ENCODE measurements at places on chromosomes 5 and 9. TPM values are rescaled to one million over a fixed set of nuclear protein-coding genes. Genes with fewer than 3 reads are reported as not detected.

DNA sequence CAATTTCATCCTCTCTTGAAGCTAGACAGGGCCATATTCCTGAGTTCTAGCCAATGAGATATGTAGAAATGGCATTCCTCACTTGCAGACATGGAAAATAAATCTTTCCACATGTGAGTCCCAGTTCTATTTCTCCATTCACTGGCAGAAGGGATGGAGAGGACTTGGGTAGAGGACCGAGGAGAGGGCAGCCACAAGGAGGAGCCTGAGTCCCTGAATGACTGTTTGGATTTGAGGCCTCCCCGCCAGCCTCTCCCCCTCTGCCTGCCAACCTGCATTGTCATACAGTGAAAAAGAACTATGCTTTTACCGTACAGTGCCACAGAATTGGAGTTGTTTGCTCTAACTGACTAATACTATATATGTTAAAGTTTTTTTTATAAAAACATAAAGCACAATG lies 583.0 kb upstream of the WWC1 start:
- H3K4me3 ChIP-seq = no peak overlapping the region
- H3K27me3 ChIP-seq = no peaks in the 10 kb centered on the region
- no peaks in the 10 kb centered on the region for H3K4me1 ChIP-seq
- DNase-seq = no peak
- H3K36me3 ChIP-seq = no peaks in the 10 kb centered on the region

DNA sequence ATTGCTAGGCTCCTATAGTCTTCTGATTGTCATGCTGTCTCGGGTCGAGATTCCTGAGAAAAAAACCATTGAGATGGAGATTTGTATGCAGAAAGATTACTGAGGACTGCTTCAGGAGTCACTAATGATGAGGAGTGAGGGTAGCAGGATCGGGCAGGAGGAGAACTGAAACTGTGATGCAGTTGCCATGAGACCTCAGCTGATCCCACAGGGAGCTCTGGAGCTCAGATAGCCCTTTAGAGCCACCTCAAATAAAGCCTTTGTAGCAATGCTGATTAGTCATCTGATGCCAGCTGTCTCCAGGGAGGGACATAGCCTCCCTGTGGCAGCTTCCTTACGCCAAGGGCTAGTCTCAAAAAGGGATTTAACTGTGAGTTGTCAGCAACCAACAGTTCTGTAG lies 256.9 kb downstream of the DMAC1 start:
- DNase-seq = no peak
- H3K27ac ChIP-seq = no peak overlapping the region
- H3K36me3 ChIP-seq = no peaks in the 10 kb centered on the region
- H3K4me3 ChIP-seq = no peak overlapping the region
- H3K27me3 ChIP-seq = no peaks in the 10 kb centered on the region
- no peaks in the 10 kb centered on the region for H3K4me1 ChIP-seq

DNA sequence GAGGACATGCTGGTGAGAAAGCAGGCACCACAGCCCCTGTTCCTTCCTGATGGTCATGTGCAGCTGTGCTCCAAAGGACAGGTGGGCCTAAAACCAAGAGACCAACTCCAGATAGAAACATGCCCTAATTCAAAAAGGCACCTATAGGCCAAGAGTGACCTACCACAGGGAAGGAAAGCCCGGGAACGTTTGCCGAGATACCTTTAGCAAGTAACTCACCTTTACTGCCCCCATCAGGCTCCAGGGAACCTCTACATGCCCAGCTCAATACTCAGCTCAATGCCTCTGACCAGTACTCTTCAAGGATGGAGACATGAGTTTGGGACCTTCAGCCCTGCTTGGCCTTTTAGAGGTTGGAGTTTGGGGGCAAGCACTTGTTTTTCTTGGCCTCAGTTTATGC lies 172.8 kb upstream of the FSTL4 start:
- H3K4me1 ChIP-seq = no peaks in the 10 kb centered on the region
- no peak overlapping the region for H3K27ac ChIP-seq
- DNase-seq = no peak
- H3K27me3 ChIP-seq = no peaks in the 10 kb centered on the region

DNA sequence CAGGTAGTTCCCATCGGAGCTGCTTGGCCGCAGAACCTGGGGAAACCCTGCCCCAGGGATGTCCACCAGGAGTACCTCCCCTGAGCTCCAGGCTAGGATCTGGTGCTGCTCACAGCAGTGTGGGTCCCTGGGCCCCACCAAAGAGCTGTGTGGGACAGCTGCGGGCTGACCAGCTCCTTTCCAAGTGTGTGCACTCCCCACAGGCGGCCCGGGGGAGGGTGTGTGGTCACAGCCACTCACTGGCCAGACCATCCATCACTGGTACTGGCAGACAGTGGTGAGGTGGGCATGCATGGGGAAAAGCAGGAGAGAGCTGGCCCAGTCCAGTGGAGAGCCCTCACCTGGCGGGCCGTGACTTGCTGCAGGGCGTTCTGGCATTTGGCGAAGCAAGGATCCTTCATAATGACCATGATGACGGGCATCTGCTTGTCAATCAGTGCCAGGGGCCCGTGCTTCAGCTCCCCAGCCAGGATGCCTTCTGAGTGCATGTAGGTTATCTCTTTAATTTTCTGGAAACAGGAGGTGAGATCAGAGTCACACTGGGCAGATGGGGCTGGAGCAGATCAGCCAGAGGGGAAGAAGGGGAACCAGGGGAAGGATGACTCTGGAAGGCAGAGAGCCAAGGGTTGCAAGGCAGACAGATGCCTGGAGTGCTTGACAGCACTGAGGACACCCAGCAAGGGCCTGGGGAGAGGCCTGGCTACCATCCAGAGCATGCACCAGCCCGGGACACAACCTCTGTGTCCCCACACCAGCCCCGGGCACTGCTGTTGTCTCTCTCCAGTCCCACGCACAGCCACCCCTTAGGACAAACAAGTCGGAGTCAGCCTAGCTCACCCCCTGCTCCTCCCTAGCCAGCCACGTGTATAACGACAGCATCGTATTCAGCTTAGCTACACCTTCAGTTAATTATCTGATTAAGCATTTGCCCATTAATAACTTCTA lies 12.8 kb upstream of the MAPK9 start:
- no peak for DNase-seq
- H3K36me3 ChIP-seq = no peaks in the 10 kb centered on the region
- no peak overlapping the region for H3K4me3 ChIP-seq
- H3K27me3 ChIP-seq = no peaks in the 10 kb centered on the region
- no peaks in the 10 kb centered on the region for H3K4me1 ChIP-seq

DNA sequence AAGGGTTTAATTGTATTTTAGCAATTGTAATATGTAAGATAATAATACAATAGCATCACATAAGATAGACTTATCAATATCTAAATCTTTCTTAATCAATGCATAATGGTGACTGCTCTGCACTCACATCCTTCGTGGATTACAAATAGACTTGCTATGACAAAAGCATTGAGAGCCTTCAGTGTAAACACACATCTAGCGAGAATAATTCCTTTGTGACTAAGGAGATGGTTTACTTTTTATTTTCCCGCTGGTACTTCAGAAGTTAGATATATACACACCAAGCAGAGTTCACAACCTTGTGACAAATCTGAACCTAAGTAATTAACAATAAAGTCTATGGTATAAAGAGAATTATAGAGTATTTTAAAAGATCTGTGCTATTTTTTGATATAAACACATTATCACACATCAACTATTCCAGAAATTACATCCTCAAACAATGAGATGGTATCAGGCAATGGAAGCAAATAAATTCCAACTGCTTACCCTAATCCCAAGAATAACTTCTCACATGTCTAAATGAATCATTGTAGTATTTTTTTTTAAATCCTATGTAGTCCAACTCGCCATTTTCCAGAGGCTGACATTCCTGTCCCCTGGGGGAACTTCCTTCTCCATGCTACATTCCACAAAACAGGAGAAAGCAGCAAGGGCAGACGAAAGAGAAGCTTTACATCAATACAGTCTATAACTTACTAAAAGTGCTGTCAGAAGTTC lies 51.2 kb downstream of the MAPKAP1 start:
- no peaks in the 10 kb centered on the region for H3K27me3 ChIP-seq
- no peaks in the 10 kb centered on the region for H3K4me1 ChIP-seq
- DNase-seq = no peak
- no peak overlapping the region for H3K4me3 ChIP-seq
- H3K36me3 ChIP-seq = peaks cover 9% of the 10 kb centered on the region

DNA sequence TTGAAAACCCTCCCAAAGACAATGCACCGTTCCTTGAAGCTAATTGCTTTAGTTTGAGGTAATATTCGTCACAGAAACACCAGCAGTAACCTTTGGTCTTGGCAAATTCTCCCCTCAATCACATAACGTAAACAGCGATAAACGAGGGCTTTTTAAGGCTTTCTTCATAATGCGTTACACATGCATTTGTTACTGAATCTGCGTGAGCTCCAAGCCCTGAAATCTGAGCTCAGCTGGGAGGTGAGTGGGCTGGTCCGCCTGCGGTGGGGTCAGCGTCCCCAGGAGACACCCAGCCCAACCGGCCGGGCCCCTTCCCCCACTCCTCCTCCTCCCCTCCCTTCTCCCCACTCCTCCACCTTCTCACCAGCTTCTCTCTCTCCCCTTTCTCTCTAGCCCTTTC lies 91.1 kb downstream of the BARX1 start:
- H3K4me3 ChIP-seq = no peak overlapping the region
- H3K27ac ChIP-seq = no peak overlapping the region
- no peaks in the 10 kb centered on the region for H3K36me3 ChIP-seq
- no peak for DNase-seq

- H3K4me3 ChIP-seq = no peak overlapping the region
- no peak for DNase-seq
- H3K36me3 ChIP-seq = no peaks in the 10 kb centered on the region
- H3K27me3 ChIP-seq = no peaks in the 10 kb centered on the region
- no peak overlapping the region for H3K27ac ChIP-seq
Observed at GRCh38 chr5:148162038-148162437, 6.3 kb upstream of the SPINK14 start.

GRCh38 chr5:179488975-179489374 lies 61.4 kb upstream of the RUFY1 start:
- H3K27me3 ChIP-seq = no peaks in the 10 kb centered on the region
- no peak overlapping the region for H3K27ac ChIP-seq
- DNase-seq = no peak
- no peak overlapping the region for H3K4me3 ChIP-seq
- H3K36me3 ChIP-seq = no peaks in the 10 kb centered on the region

DNA sequence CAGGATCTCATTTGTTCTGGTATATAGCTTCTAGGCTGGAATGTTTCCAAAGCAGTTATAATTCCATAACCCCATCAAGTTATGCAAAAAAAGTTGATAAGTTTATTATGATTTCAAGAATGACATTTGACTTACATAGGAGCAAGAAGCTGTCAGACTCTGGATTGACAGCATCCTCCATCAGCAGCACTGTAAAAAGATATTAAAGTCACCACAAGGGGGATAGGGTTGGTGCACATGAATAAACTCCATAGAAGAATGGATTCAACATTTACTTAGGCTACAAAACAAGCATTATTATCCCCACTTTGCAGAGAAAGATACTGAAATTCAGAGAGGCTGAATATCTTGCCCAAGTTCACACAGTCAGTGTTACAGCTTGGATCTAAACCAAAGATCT lies 208.9 kb upstream of the SLC30A5 start:
- no peak for DNase-seq
- peaks cover 10% of the 10 kb centered on the region for H3K4me1 ChIP-seq
- H3K4me3 ChIP-seq = no peak overlapping the region
- H3K27ac ChIP-seq = no peak overlapping the region
- no peaks in the 10 kb centered on the region for H3K36me3 ChIP-seq

DNA sequence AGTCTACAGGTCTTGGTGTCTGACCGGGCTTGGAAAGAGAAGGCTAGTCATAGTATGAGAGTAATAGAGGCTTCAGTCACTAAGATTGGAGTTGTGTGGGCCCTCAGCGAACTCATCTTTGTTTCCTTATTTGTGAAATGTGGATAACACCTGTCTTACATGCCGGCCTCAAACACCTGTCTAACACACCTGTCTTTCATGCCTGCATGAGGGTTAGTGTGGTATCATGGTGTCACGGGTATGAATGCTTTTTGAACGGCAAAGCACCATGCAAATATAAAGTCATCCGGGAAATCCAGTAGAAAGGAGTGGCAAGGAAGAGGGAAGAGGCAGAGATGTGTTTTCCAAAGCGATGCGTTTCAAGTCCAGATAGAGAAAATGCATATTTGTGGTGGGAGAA lies 25.5 kb downstream of the GRAMD2B start:
- peak overlapping the region; percentile 77 for H3K27ac ChIP-seq
- peaks cover 63% of the 10 kb centered on the region for H3K4me1 ChIP-seq
- H3K27me3 ChIP-seq = no peaks in the 10 kb centered on the region
- no peak for DNase-seq

DNA sequence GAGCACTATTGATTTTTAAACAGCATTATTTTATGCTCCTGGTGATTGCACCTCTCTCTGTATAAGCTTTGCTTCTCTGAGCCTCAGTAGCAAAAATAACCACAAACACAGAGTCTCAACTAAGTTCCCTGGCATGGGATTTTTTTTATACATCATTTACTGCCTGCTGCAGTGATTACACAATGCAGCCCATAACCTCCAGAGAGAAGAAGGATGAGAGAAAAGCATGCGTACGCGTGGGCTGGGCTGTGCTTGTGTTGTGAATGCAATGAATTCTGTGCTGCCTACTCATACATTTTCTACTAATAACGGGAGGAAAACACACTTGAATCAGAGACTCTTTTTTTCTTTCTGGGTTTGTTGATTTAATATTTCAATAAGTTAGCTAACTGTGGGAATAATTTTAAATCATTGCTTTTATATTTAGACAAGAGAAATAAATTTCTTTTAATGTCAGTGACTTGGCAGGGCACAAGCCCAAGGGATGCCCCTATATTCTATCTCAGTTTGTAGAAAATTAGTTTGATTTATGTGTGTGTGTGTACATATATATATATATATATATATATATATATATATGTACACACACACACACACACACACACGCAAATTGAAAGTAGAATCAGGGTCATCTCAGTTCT lies 351.5 kb downstream of the MED10 start:
- H3K27me3 ChIP-seq = no peaks in the 10 kb centered on the region
- H3K4me3 ChIP-seq = no peak overlapping the region
- H3K27ac ChIP-seq = no peak overlapping the region
- H3K36me3 ChIP-seq = no peaks in the 10 kb centered on the region

The CDHR2 gene
- 2.5 TPM for total RNA-seq

- no peaks in the 10 kb centered on the region for H3K4me1 ChIP-seq
- no peaks in the 10 kb centered on the region for H3K36me3 ChIP-seq
- no peak overlapping the region for H3K4me3 ChIP-seq
- no peak overlapping the region for H3K27ac ChIP-seq
Observed at GRCh38 chr9:85439791-85440190, 302.0 kb downstream of the AGTPBP1 start.

The SH3TC2 gene
- not detected for total RNA-seq

The MEIKIN gene
- not detected for total RNA-seq

The BTNL3 gene
- not detected for total RNA-seq

DNA sequence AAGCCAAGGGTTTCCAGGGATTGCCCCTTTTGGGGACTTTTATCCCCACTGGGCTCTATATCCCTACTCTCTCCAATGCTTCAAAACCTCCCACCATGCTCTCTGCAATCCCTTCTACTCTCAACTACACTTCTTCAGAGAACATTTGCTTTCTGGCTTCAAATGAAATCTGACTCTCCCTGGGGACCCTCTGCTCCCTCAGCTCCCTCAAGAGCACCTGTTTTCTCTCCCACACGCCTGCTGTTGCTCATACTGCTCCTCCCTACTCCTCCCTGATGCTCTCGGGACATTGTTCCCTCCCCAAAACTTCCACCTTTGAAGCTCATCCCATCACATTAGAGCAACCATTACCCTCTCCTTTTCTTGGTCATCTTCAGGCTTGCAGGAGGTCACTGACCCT lies 344.9 kb downstream of the CDK5RAP2 start:
- no peak overlapping the region for H3K4me3 ChIP-seq
- H3K27ac ChIP-seq = no peak overlapping the region
- H3K4me1 ChIP-seq = no peaks in the 10 kb centered on the region
